Stimulated activated effector memory CD8-positive, alpha-beta T cell treated with anti-CD3 and anti-CD28 coated beads, Interleukin-12 subunit alpha, Interleukin-12 subunit beta, amount 100 ng/mL, for 72 hours (primary cell): ENCODE measurements at places on chromosomes 2 and 18.
A peak's percentile ranks its signal among the peaks of the same experiment; 100 is the strongest.

DNA sequence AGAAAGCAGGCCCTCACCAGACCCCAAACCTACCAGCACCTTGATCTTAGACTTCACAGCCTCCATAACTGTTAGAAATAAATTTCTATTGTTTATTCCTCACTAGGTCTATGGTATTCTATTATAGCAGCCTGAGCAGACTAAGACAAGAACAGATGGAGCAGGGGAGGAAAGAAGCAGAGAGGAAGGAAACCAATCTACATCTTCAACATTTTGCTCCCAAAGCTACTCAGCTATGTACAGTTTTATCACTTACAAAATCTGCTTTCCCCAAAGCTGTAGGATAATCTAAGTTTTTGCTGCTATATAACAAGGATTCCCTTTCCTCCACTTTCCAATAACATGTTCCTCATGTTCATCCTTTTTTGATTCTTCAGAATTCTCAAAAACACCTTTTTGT lies 274.4 kb upstream of the CHAC2 start:
- DNase-seq = no peak

- no peak for DNase-seq
Measured at GRCh38 chr2:122329278-122329677, 573.8 kb downstream of the TSN start.

DNA sequence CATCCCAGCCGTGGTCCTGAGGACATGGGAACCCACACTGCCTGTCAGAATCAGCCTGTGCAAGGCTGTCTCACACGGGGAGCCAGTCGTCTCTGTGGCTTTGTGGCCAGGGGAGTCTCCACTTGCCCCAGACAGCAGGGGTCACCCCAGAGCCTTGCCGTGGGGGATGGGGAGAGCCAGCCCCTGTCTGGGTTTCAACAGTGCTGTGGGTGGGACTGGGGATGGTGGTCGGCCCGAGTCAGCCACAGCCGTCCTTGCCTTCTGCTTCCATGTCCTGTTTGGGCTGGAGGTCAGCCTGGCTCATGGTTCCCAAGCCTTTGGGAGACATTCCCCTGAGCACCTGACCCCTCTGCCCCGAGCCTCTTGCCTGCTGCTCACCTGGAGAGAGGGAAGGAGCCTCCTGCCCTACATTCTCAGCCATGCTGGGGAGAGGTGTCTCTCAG lies 19.6 kb downstream of the GPR35 start:
- DNase-seq = peak; percentile 43

GRCh38 chr2:224429441-224429810 lies 27.5 kb upstream of the FAM124B start:
- DNase-seq = no peak

- DNase-seq = no peak
Measured at GRCh38 chr18:12621742-12622306, 36.1 kb downstream of the SPIRE1 start.

- DNase-seq = no peak
Measured at GRCh38 chr2:112691881-112692281, 28.9 kb upstream of the NT5DC4 start.

DNA sequence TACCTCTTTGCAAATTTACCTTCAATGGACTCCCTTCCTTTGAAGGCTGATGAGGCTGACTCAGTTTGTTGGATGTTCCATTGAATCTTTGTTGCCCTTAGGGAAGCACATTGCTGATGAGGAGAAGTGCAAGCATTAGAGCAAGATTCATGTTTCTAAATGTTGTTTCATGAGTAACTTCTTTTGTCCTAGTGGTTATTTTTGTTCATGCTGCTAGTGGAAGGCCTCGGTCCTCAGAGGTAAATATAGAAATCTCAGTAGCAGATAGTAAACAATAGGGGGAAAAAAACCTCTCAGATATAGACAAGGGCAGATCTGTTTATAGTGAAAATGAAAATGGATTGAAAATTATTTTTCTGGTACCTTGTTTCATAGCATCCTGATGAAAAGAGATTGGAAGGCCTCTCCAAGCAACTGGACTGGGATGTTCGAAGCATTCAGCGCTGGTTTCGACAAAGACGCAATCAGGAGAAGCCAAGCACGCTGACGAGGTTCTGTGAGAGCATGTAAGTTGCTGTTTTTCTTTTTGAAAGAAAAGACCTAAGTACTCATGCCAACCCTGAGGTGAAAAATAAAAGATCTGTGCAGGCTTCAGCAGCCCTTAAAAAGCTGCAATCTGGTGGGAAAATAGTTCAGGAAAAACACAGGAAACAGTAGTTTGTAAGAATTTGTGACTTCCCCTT lies 104.9 kb downstream of the CERS6 start:
- DNase-seq = no peak

GRCh38 chr2:105919191-105919811 lies 174.6 kb downstream of the NCK2 start:
- no peak for DNase-seq

- no peak for DNase-seq
Measured at GRCh38 chr2:234252772-234253171, 202.3 kb downstream of the SPP2 start.

GRCh38 chr2:47012866-47013265 lies 97.3 kb upstream of the MCFD2 start:
- DNase-seq = no peak

DNA sequence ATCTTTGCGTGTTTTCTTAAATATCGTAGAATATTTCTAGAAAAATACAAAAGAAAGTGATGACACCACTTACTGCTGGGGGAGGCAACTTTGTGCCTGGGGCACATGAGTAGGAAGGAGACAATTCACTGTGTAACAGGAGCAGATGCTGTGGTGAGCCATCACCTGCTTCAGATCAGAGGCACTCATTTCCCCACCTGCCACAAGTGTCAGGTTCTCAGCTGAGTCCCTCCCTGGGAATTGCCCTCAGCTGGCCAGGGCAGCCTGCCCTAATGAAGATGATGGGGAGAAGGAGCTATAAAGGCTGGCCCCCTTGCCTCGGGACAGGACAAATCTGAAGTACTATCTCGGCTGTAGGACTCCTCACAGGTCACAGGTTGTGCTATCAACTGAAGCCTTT lies 322.8 kb downstream of the STK39 start:
- DNase-seq = no peak

- no peak for DNase-seq
Measured at GRCh38 chr2:119059940-119060339, 98.6 kb downstream of the C1QL2 start.

DNA sequence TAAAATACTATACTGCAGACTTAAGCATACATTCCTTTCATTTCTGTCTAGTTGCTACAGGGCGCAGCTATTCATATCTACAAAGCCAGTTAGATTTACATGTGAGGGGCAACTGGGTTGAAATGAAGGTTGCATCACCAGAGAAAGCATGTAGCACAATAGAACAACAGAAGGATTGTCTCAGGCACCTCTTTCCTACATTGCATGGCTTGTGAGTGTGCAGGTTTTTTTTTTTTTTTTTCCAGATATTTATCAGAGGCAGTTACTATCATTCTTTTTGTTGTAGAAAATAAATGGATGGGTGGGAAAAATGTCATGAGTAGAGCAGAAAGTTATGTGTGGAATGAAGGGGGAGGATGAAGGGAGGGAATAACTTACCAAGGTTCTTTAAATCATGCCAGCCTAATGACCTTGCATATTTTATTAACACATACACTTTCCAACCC lies 86.8 kb downstream of the ERBB4 start:
- no peak for DNase-seq

DNA sequence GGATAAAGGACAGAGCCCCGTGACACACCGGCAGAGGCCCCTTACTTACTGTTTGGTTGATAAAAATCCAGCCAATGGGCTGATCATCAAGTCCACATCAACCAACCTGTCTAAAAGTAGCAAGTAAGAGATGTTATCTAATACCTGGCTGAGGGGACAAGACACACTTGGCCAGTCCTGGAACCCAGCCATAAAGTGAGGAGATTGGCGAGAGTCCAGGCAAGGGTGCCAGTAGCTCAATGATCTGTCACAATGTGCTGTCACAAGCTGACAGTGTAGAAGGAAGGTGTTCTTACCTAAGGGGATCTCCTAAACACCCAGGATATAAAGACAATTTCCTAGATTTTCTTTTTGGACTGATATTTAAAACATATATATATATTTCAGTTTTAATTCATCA lies 61.7 kb upstream of the IL1R2 start:
- no peak for DNase-seq
